ENCODE measurements at places on chromosomes 16 and 17.

- DNase-seq = no peak
These were observed 6.0 kb downstream of the LYRM1 start for GRCh38 chr16:20906341-20907255.

GRCh38 chr17:4317610-4318009, 48.9 kb downstream of the UBE2G1 start:
- DNase-seq = no peak

GRCh38 chr17:81395600-81396277, 482 bp downstream of the BAHCC1 start:
- DNase-seq = peak; percentile 38

DNA sequence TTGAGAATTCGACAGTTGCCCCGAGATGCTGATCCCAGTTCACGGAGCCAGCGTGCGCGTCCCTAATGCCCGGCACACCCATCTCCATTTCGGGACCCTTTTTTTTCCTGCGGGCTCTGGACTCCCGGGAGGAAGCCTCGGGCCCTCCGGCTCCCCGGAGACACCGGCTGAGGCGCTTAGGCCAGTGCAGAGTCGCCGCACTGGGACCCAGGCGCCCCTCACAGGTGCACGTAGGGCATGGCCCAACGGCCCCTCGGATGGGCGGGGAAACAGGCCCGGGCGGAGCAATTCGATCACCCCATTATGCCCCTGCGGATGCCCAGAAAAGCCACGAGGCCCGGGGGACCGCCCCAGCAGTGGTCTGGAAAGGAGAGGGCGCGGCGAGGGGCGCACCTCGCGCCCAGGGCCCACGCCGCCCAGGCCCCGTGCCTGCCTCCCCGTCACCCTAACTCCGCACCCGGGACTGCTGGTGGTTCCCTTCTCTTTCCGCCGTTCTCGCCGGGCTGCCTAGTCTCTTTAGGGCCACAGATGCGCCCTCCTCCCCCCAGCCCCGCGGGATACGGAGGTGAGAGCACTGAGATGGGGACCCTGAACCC, 18.5 kb upstream of the ZFHX3 start:
- DNase-seq = no peak

- peak; percentile 38 for DNase-seq
These were observed 16.4 kb downstream of the RIPOR1 start for GRCh38 chr16:67544844-67545664.

GRCh38 chr17:83024218-83024971, 55.0 kb upstream of the METRNL start:
- DNase-seq = no peak

- no peak for DNase-seq
These were observed 15.0 kb upstream of the CACNG4 start for GRCh38 chr17:66949501-66949900.

DNA sequence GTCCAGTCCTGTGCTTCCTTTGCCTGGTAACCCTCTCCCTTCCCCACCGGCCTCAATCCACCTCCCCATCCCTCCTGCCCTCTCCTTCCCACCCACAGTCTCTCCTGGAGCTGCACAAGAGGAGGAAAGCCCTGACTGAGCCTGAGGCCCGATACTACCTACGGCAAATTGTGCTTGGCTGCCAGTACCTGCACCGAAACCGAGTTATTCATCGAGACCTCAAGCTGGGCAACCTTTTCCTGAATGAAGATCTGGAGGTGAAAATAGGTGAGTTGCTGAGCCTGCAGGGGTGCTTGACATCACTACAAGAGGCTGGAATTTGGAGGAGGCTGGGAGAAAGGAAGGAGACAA, 1.3 kb downstream of the PLK1 start:
- DNase-seq = no peak

GRCh38 chr17:77254951-77255825, 114.4 kb downstream of the SEC14L1 start:
- DNase-seq = peak; percentile 53

DNA sequence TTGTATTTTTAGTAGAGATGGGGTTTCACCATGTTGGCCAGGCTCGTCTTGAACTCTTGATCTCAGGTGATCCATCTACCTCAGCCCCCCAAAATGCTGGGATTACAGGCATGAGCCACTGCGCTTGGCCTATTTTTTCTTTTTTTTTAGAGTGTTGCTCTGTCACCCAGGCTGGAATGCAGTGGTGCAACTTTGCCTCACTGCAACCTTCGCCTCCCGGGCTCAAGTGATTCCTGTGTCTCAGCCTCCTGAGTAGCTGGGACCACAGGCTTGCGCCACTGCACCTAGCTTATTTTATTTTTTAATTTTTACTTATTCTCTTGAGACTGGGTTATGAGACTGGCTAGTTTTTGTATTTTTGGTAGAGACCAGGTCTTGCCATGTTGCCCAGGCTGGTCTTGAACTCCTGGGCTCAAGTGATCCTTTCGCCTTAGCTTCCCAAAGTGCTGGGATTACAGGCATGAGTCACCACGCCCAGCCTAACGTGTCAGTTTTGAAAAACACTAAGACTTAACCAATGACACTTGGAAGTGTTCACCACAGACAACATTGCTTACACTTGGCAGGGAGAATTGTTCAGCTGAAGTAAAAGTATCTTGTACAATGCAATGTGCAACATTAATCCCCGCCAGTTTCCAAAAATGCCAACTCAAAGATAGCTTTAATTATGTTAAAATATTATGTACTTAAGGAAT, 26.9 kb downstream of the ATAD5 start:
- DNase-seq = no peak

DNA sequence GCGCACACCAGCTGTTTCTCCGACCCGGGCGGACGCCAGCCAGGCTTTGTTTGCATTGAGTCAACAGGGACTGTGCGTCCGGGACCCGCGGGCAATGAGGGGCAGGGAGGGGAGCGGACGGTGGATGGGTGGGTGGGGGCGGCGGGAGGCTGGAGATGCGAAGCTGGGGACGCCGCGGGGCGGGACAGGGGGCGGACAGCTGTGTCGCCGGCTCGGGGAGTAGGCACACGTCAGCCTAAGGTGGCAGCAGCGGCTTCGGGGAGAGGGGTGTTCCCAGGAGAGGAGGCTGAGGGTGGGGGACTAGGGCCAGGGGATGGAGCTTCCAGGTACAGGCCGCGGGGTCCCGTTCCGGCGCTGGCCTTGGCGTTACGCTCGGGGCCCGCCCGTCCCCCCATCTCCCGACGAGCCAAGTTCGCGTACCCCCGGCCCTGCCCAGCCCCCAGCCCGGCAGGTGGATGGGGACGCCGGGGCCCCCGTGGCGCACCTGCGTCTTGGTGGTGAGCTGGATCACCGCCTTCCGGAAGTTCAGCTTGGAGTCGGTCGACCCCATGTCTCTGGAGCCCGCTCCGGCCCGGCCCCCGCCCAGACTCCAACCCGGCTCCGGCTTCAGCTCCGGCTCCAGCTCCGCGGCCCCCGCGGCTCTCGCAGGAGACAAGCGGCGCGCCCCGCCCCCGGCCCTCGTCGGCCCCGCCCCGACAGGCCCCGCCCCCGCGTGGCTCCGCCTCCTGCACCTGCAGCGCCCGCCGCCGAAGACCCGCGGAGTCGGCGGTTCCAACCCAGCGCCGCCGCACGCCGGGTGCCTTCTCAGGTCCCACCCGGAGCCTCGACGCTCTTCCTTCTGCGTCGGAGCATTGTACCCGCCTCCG, at the start of gene HID1:
HID1 (minus strand) TSS at position 653 of the 866 bp plus-strand sequence; CDS start at position 550, 103 bp downstream.
- DNase-seq = peak; percentile 54

GRCh38 chr17:66255112-66255511, 25.9 kb upstream of the APOH start:
- DNase-seq = peak; percentile 79

DNA sequence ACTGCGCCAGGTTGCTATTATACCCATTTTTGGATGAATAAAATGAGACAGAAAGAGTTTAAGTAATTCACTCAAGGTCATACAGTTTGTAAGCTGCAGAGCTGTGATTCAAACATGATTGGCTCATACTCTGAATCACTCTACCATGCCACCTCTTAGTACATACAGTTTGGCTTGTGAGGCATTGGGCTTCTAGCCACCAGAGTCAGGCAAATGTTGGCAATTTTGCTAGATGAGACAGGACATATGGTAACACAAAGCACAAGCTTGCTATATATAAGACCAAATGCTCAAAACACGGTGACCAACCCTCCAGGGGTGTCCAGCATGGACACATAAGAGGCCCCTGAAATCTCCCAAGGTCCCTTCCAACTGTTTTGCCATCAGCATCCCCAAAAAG, 236.0 kb upstream of the IRX5 start:
- no peak for DNase-seq

GRCh38 chr17:3630781-3631180, 5.3 kb downstream of the SHPK start:
- DNase-seq = peak; percentile 58

DNA sequence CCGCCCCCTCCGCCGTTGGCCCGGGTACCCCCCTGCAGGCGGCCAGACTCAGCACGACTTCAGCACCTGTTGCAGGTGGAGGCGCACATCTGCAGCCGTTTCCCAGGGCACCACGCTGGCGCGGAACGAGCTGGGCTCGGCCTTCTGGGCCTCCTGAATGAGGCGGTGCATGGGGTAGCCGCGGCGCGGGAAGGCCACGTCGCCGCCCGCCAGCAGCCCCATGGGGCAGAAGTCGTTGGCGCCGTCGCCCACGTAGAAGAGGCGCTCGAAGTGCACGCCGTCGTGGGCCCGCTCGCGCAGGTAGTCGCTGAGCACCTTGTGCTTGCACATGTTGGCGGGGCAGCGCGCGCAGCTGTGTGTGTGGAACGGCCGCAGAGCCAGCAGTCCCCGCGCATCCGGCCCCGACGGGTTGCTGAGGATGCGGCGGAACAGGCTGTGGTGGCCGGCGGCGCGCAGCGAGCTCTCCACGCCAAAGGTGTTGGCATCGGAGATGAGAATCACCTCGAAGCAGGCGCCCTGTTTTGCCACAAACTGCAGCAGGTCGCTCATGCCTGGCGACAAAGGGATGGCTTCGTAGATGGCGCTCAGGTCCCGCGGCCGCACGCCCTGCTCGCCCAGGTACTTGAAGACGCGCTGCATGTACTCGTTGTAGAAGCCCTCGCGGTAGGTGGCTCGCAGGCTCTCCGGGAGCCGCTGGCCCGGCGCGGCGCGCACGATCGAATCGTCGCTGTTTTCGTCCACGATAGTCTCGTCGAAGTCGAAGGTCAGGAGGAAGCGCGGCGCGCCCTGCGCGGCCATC, 6.2 kb downstream of the PHOSPHO1 start:
- DNase-seq = no peak

DNA sequence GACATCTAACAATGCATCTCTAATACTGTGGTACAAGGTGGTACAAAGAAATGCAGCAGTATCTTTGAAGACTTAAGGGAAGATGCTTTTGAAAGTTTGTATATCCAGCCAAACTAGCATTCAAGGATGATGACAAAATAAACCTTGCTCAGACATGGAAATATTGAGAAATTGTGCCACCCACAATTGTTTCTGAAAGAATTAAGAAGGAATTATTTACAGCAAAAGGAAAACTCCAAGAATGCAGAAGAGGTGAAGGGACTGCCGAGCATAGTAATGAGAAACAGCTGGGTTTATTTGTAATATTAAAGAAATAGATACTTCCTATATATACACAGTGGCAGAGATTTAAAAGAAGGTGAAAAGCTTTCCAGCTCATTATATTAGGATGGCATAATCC, 29.5 kb downstream of the PMFBP1 start:
- DNase-seq = peak; percentile 34

- peak; percentile 68 for DNase-seq
These were observed 16.6 kb downstream of the CD7 start for GRCh38 chr17:82300707-82301270.

GRCh38 chr17:40268141-40268712, 19.5 kb upstream of the CDC6 start:
- DNase-seq = no peak

DNA sequence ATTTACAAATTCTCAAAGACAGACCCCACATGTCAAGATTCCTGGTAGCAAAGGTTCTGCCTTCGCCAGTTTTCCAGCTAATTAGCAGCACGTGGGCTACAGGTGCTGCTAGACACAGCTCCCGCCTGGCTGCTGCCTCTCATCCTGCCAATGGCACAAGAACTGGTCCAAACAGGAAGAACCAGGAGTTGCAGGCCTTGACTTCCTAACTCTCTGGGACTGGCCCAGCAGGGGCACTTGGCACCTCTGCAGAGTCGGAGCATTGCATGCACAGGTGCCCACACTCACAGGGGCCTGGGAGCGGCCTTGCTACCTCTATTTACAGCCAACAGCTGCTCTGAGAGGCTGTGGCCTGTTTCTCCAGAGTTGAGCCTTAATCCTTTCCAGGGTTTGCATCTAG, 39.6 kb downstream of the TK2 start:
- no peak for DNase-seq

GRCh38 chr16:75320435-75320834, 69.0 kb upstream of the BCAR1 start:
- no peak for DNase-seq

GRCh38 chr17:72382971-72383722, 262.3 kb downstream of the SOX9 start:
- no peak for DNase-seq

- DNase-seq = peak; percentile 90
These were observed 42.2 kb upstream of the GSE1 start for GRCh38 chr16:85570735-85571562.

- no peak for DNase-seq
These were observed 245.7 kb downstream of the FOXL1 start for GRCh38 chr16:86823888-86824671.

DNA sequence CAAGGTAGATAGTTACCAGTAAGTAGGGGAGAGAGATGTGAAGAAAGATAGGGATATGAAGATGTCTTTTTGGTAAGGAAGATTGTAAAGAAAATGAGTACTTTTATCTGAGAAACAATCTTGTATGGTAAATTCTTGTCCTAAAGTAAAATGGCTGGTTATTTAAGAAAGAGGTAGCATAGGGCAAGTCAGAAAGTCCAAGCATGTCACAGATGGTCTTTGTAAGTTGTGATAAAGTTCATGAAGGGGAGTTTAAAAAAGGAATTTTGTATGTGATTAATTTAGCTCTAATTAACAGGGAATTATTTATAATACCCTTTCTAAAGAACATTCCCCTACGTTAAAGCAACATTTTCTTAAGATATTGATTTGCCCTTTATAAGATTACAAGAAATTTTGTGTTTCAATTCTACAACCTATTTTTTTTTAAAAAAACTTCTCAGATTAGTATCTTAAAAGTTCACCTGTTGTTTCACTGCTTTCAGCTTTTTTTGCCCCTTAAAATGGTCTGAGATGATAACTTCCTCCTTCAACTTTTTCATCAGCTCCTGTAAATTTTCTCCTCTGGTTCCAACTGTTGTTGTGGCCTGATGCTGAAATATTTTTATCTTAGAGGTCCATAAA, 16.2 kb upstream of the CPHXL start:
- no peak for DNase-seq

DNA sequence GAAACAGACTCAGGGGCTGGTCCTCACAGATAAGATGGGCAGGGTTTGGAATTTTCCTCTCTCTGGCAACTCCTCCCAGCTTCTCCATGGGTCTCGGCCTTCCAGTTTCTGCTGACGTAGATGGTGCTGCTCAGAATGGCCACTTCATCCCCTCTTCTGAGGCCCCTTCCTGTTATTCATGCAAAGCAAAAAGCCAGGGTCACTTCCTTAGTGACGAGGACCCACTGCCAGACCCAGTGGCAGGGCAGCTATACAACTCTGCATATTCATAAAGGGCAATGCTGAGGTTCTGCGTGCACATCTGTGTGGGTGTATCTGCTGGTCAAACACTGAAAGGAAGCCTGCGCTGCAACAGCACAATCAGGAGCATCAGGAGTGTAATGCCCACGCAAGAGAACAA, 108.8 kb downstream of the WSCD1 start:
- no peak for DNase-seq

GRCh38 chr17:35879773-35880654, at the start of gene CCL5:
Gene CCL5 (minus strand): TSS chr17:35880360.
- peak; percentile 40 for DNase-seq
